ENCODE measurements at places on chromosomes 7 and 10.

GRCh38 chr7:37928878-37929277 is 8.4 kb downstream of the EPDR1 start:
- DNase-seq, result no peak

DNA sequence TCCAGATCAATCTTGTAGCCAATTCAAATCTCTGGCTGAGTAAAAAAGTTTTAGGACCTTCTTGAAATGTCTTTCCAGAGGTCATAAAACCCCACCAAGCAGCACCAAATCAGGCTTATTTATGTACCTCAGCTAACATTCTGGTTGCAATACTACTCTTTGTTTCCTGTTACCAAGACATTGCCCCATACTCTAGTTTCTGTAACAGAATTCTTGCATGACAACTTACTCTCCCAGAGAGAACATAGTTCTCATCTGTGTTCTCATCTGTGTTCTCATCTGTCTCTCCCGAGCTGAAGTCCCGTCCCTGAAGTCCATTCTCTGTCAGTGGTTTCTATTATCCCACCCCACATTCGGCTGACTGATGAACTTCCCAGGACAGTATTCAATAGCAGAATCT is 1285.1 kb downstream of the XPNPEP1 start:
- no peak for DNase-seq

DNA sequence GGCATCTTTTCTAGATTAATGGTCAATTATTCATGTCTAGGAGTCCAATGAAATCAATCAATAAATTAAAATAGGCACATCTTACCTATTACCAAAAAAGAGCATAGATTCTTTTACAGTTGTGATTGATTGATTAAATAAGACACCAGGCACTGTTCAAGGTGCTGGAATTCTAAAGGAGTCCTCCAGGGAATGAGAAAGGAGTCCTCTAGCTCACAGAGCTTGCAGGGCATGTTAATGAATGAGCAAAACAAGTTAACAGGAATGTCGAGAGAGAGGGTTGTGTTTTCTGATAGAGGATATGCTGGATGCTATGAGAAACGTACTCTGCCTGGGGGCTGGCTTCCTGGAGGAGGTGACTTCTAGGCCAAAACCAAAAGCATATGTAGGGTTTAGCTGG is 191.4 kb downstream of the BMPER start:
- no peak for DNase-seq

DNA sequence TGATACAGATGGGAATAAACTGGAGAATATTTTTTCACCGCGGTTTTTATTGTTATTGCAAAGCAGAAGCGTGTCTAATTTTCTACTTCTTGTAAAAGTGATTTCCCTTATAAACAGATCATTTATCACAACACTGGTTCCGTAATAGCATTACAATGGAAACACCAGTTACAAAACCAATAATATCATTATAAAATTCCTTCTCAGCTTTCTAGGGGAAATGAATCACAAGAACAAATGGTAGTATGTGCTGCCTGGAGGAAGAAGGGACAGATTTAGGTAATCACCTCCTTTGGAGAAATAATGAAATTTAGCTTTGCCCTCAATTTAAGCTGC is 2.4 kb upstream of the CCDC6 start:
- no peak for DNase-seq

DNA sequence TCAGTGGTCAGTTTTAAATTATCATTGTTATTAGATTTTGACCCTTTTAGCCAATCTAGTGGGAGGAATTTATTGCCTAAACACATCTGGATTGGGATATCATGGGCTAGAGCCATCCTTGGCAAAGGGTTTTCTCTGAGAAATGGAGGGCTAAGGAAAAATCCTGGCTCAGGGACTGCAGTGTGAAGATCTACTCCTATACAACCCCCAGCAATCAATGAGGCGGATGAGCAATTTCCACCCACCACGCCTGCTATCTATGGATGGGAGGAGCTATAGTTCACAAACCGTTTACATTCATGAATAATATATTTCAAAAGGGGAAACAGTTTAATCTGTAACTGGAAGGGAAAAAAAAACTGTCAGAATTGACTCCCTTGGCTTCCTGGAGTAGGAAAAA is 2.7 kb downstream of the CAV1 start:
- DNase-seq, result no peak

- no peak for DNase-seq
These were observed 204.4 kb downstream of the CXCL12 start for GRCh38 chr10:44180321-44181168.

DNA sequence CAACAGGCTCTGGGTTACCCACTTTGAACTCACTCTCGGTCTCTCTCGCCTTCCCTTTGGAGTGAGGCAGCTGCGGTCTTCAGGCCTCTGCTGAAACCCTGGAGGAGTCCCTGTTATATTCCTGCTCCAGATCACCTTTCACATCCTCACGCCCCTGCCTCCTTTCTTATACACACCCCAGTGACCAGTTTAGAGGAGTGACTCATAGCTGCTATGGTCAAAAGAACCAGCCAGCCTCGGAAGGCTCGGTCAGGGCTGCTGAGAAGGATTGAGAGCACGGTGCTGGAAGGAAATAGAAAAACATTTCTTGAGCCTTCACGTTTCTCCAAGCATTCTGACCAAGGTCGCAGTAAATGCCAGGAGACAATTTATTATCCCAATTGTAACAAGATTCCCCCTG is 28.3 kb upstream of the SVOPL start:
- DNase-seq, result no peak

GRCh38 chr10:71623098-71623985 is 96.2 kb downstream of the C10orf105 start:
- DNase-seq, result no peak

GRCh38 chr10:86451604-86451960 is 70.0 kb downstream of the WAPL start:
- no peak for DNase-seq

GRCh38 chr10:53726921-53727320 is 954.3 kb upstream of the MBL2 start:
- no peak for DNase-seq

GRCh38 chr10:129526943-129527342 is 59.9 kb downstream of the MGMT start:
- no peak for DNase-seq

GRCh38 chr7:149297034-149297755 is 35.2 kb downstream of the ZNF783 start:
- DNase-seq, result no peak

DNA sequence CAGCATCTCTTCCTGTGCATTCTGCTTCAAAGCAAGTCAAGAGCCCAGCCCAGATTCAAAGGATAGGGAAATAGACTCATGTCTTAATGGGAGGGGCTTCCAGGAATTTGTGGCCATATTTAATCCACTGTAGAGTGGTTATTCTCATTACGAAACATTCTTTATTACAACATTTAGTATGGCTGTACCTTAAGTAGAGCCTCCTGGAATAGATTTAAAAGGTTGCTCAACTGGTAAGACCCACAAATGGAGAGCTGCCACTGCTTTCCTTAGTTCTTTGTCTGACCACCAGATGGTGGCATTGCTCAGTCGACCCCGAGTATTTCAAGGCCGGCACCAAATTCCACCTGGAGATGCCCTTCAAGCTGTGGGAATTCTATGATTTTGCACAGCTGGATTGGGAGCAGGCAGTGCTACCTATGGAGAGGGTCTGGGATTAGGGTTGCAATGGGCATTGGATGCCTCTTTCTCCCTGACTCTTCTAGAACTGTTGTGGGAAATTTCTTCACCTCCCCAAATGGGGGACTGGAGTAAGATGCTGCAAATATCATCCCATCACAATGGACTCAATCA is 102.2 kb downstream of the RBM20 start:
- DNase-seq, result no peak

GRCh38 chr7:39890411-39890810 is 59.6 kb upstream of the CDK13 start:
- no peak for DNase-seq

- no peak for DNase-seq
These were observed 191.8 kb downstream of the TNS3 start for GRCh38 chr7:47389923-47390630.

- DNase-seq, result no peak
These were observed 32.1 kb upstream of the A1CF start for GRCh38 chr10:50917486-50917885.

DNA sequence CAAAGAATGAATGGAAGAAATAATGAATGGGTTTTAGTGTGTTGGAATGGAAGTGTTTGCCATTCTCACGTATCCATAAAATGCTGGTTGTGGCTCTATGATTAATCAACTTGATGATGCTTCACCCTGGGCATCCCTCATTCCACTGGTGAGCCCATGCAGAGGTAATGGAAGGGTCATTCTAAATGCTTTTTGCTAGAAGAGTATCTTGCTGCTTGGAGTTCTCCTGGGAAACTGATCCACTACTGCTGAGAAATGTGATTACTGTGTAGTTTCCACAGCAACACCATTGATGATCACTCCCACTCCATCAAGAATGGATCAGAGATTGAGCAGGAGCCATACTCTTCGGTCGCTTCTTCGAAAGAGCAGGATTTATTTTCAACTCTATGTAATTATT is 101.6 kb downstream of the ARL5B start:
- DNase-seq, result no peak

DNA sequence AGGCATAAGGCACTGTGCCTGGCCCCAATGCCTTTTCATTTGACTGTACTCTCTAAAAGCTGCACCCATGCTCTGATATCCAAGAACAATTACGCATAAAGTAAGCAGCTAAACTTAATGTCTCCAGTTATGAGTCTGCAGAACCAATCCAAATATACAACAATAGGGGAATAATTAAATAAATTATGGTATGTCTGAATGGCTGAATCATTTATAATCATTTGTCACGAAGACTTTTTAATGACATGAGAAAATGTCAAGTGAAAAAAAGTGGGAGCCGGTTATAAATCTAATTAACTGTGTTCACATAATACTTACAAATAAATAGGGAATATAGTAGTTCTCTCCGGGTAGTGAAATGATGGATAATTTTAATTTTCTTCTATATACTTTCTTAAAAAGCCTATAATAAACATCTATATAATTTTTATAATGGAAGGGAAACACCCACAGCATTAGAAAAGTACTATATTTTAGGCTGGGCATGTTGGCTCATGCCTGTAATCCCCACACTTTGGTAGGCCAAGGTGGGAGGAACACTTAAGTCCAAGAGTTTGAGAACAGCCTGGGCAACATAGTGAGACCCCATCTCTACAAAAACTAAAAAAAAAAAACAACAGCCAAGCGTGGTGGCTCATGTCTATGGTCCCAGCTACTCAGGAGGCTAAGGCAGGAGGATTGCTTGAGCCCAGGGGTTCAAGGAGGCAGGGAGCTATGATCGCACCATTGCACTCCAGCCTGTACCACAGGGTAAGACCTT is 14.2 kb downstream of the SLC37A3 start:
- no peak for DNase-seq

DNA sequence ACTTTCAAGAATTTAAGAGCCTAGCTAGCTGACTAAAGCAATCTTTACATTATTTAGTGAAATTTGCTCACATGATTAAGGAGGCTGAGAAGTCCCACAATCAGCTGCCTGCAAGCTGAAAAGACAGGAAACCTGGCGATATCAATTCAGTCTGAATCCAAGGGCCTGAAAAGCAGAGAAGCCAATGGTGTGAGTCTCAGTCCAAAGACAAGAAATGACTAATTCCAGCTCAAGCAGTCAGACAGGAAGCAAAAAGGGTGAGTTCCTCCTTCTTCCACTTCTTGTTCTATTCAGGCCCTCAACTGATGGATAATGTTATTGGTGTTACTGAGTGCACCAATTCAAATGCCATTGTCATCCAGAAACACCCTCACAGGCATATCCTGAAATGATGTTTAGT is 1231.6 kb upstream of the CELF2 start:
- DNase-seq, result no peak

DNA sequence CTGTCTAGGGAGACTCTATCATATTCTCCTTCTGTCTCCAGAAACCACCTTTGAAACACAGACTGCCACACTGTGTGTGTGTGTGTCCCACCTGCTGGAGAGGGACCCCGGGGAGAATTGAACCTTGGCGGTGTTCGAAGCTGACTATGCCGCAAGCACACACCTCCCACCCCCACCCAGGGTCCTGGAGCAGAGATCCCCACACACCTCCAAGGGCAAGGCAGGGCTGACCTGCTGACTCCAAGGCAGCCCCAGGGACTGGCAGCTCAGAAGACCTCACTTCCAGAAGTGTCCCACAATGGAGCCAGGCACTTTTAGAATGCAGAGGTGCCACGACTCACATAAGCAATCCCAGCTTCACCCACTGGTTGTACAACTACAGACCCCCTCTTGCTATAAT is 13.1 kb downstream of the DRGX start:
- no peak for DNase-seq

DNA sequence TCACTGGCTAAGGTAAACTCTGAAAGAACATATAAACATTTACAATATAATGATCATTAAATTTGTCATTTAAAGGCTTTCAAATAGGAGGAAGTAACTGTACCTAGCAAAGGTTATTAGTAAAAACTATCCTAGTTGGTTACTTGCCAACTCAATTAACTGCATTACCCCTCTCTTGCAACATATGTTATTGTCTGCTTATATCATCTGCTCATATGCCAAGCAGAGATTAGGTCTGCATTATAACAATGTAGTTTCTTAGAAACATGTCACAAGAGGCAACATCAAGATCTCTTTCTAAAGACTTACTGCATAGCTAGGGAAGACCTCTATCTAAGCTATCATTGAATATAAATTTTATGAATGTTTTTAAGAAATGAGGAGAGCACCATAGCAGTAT is 132.5 kb downstream of the RELN start:
- no peak for DNase-seq

DNA sequence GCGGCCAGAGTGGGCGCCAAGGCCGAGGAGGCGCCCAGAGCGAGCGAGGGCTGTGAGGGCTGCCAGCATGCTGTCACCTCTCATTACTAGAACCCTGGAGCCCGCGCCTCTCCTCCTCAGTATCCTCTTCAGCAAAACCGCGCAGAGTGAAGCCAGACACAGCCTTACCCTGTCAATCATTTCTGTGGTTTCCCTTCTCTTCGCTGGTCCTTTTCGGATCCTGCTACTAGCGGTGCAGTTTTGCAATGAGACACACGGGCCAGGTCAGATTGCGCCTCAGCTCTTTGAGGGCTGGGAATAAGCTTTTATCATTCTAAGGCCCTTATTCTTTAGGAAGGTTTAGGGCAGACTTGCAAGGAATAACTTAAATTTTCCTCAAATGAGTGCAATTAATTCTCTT is 55.5 kb upstream of the FAM171A1 start:
- no peak for DNase-seq

DNA sequence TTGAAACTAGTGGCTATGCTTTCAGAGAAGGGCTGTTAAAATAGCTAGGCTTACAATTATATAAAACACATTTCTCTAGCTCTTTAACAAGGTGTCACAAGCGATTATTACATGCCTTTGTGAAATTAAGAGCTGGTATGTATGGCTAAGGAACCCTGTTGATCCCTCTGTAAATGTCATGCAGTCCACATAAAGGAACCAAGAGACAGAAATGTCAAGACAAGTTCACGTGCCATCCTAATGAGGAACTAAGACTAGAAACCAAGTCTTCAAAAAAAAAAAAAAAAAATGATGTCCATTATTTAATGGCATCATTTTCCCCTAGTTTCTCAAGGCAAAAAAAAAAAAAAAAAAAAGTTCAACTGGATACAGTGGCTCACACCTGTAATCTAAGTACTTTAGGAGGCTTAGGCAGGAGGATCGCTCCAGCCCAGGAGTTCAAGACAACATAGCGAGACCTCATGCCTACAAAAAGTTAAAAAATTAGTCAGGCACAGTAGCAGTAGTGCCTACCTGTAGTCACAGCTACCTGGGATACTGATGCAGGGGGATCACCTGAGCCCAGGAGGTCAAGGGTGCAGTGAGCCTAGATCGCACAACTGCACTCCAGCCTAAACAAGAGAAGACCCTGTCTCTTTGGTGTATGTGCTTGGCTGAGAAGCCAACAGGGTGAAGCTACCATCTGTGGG is 63.4 kb downstream of the SRPK2 start:
- no peak for DNase-seq

- DNase-seq, result no peak
These were observed 24.7 kb downstream of the AFAP1L2 start for GRCh38 chr10:114379631-114380041.
